Peyer's patch (tissue), 4 donors: ENCODE measurements at places on chromosomes 11 and 22. TPM values are rescaled to one million over a fixed set of nuclear protein-coding genes. Genes with fewer than 3 reads are reported as not detected.

DNA sequence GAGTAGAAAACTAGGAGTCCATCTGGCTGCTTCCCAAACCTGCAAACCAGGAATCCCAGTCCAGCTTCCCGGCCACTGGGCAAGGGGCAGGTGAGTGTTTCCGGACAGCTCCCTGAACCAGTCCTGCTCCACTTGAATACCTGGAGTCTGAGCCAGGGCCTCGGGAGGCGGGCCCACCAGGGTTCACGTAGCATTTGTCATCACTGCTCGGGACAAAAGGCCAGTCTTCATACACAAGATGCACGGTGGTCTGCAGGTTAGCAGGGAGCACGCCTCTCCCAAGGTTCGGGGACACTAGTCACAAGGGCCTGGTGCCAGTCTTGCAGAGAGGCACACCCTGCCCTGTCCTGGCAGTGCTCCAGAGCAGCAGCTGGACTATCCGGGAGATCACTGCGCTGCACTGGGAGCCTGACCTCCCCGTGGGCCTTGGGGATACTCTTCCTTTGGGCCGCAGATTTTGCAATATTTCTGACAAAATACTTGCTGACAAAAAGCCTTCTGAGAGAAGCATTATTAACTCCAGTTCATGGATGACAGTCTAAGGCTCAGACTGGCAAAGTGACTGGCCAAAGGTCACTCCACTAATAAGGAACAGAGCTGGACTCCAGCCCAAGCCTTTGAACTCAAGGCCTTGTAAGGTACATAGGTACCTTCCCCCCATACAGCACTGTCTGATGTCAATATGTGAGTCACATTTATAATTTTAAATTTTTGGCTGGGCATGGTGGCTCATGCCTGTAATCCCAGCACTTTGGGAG, 25.1 kb downstream of the CD6 start:
- DNase-seq = peak; percentile 80

DNA sequence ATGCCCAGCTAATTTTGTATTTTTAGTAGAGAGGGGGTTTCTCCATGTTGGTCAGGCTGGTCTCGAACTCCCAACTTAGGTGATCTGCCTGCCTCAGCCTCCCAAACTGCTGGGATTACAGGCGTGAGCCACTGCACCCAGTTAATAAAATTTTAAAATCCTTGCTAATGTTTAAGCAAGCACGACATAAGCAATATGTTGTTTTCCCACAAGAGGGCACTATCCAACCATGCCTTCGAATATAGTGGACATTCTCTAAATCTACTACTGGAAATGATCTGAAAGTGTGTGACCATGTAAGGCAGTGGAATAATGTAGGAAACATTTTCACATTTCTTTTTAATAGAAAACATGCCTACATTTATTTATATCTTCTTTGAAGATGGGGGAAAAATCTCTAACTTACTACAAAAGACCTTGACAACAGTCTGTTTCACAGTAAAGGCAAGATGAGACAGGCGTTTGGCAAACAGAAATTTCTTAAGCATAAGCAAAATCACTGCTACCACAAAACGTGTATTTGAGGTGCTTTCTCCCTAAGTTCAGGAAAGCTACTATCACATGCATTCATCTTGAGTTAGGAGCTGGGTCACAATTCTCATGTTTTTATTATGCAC, 38.2 kb downstream of the PITPNB start:
- DNase-seq = no peak

DNA sequence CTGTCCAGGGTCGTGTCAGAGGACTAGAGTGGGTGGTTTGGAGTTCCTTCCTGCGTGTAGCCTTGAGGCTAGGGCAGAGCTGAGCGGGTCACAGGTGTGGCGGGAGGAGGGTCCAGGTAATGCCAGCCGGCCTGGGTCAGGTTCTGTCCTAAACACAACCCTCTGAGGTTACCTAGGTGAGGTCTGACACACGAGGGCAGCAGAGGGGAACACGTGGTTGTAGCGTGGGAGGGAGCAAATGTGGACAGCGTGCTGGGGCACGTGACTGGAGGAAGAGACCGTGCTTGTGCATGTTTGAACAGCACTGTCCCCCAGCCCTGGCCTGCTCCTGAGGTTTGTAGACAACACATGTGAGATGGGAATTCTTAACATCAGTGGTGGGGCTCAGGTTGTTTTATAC, 13.1 kb downstream of the MOV10L1 start:
- DNase-seq = no peak

DNA sequence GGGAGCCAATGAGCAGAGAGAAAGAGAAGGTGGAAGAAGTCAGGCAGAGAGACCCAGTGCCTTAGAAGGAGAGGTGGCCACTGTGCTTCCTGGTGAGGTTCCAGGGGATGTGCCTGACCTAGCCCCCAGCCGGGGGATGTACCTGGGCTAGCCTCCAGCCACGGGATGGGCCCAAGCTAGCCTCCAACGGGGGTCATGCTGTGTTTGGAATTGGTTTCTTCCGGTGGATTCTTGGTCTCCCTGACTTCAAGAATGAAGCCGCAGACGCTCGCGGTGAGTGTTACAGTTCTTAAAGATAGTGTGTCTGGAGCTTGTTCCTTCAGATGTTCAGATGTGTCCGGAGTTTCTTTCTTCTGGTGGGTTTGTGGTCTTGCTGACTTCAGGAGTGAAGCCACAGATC, 6.9 kb upstream of the SMIM38 start:
- DNase-seq = no peak

DNA sequence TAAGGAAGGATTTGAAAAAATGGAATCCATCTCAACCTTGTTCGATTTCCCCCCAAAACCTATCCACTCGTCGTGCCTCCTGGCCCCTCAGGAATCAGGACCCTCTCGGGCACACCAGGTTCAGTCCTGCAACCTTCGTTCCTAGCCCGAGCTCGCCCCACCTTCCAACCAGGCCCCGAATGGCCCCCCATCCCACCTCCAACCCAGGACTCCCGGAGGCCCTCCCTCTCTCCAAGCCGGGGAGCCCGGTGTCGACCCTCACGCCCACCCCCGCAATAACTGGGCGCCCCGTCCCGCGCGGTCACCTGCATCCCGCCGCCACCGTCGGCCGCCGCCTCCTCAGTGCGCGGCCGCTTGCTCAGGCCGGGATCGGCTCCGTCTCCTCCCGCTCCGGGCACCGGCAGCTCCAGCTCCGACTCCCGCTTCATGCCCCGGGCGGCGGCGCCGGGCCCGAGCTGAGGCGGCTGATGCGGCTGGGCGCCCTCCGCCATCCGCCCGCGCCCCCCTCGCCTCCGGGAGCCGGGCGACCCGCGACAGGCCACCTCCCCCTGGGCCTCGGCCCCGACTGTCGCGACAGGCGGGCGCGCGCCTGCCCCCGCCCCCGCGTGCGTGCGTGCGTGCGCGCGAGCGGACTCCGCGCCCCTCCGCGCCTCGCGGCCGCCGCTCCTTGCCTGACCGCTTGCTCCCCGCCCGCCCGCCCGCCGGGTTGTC, 534 bp downstream of the RBFOX2 start:
- DNase-seq = peak; percentile 51

DNA sequence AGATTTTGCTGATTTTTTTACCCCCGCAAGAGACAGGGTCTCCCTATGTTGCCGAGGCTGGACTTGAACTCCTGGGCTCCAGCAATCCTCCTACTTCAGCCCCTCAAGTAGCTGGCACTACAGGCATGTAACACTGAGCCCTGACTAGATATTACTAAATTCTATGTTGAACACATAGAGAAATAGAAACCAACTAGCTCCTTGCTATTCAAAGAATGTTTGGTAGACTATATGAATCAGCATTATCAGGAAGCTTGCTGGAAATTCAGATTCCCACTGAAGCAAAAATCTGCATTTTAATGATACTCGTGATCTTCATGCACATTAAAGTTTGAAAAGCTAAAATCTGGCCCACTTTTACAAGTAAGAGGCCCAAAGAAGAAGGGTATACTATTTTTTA, 11.9 kb downstream of the TMEM41B start:
- DNase-seq = no peak

GRCh38 chr22:30285846-30286200, 3.5 kb downstream of the CASTOR1 start:
- no peak for DNase-seq

GRCh38 chr11:94028436-94028835, 7.3 kb downstream of the HEPHL1 start:
- DNase-seq = no peak

DNA sequence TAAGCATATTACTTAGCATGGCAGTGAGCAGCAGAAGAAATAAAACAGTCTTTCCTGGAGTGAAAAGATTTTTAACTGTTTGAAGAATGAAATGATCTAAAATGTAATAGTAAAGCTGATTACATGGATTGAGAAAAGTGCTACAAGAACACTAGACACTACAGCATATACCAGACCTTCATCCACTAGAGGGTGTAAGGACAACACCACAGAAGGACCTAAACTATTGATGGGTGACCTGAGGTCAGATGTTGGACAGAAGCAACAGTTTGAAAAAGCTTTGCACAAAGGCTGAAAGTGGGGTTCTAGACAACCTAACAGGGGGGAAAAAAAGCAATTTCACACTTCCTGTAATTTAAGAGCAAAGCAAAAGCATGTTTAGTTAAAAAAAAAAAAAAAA, 97.7 kb downstream of the RBFOX2 start:
- DNase-seq = no peak

DNA sequence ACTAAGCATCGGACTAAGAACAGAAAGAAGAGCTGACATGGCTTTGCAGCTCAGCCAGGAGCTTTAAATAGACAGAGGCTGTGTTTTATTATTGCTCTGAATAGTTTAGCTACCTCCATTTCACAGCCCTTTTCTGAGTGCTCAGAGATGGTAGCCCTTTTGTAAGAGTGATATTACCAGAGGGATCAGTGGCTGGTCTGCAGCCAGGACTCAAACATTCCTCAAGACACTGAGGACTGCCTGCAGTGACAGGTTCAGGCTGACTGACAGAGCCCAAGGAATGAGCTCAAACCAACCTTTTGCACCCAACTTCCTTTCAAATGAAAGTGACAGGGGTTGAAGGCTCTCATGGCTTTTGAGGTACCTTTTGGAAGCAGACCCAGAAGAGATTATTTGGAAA, 189.0 kb downstream of the DDX10 start:
- DNase-seq = no peak

DNA sequence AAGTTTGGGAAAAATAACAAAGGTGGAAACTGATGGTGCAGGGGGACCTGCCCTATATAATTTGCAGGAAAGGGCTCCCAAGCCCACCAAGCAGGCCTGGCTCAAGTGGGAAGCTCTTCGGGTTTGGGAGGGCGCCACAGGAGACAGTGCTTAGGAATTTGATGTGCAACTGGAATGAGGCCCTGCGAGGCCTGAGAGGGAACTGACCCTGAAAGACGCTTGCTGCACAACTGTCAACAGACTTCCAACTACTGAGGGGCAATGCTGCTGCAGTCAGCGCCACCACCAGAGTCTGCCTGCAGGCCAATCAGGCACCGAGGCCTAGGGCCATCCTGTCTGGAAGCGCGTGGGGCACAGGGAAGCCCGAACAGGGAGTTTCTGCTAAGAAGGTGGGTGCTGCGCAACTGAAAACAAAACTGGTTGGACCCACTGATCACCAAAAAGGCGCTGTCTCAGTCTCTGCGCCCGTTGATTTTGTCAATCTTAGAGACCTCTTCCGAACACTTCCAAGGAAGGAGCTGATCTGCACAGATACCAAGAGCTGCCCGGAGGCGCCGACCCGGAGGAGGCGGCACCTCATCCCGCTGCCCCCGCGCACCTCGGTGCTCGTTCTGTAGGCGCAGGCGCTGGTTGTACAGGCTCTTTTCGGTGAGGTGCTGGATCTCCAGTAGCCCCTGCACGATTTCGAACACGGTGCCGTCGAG, 667 bp downstream of the DGCR6L start:
- DNase-seq = no peak

DNA sequence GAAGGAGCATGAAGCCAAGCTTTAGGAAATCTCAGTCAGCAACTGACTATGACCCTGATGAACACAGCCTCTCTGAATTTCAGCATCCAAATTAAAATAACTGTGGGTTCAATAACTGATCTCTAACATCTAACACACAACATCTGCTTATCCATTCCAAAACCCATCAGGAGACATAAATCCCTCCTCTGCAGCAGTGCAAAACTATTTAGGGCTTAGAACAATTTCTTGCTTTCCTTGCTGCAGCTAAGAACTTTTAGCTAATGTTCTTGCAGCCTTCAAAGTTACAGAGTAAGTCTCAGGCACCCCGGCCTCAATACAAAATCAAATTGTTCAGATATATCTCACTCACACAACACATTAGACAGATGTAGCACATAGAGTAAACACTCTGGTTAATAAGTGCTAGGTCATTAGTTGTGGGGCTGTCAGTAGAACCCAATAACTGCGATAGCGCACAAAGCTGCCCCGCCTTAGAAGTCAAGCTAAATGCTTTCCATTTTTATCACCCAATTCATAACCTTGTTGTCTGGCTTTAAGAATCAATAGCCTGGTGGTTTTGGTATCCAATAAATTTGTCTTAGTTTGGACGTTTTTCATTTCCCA, 139.6 kb downstream of the LARGE1 start:
- no peak for DNase-seq

GRCh38 chr22:39498368-39498767, 3.7 kb upstream of the MIEF1 start:
- no peak for DNase-seq

- DNase-seq = peak; percentile 58
These were observed 9.9 kb downstream of the PCSK7 start for GRCh38 chr11:117221775-117222517.

The SHANK2 gene
- 109 TPM for total RNA-seq

The C22orf31 gene
- total RNA-seq = not detected

The RASSF10 gene
- total RNA-seq = 4.4 TPM

The ABCC8 gene
- 15.4 TPM for total RNA-seq

The ART1 gene
- total RNA-seq = not detected

The EML3 gene
- 128 TPM for total RNA-seq
